ENCODE measurements at places on chromosomes 16 and 17.
A peak's percentile ranks its signal among the peaks of the same experiment; 100 is the strongest.

DNA sequence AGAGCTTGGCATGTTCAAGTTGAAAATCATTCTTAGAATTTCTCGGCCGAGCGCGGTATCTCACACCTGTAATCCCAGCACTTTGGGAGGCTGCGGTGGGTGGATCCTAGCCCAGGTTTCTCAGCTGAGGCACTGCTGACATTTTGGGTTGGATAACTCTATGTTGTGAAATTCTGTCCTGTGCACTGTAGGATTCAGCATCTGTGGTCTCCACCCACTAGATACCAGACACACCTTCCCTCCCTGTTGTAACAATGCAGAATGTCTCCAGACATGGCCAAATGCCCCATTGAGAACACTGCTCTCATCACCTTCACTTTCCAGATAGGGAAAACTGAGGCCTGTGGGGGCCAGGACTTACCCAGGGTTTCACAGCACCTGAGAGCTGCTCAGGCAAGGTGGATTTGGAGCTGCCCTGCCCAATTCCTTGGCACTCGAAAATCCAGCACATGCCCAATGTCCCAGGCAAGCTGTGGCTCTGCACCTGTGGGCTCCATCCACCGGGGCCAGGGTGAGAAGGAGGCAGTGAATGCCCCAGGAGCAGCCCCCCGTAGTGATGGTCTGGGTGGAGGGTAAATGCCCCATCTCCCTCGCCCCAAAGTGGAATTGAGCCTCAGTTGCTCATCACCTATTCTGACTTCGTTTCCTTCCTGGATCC, 20.2 kb upstream of the TVP23A start:
- DNase-seq: no peak

GRCh38 chr17:266219-266618, 84.8 kb upstream of the DOC2B start:
- no peak for DNase-seq

- no peak for DNase-seq
These were observed 2.7 kb downstream of the ASGR2 start for GRCh38 chr17:7111784-7112509.

GRCh38 chr17:35846055-35846809, 22.5 kb downstream of the HEATR9 start:
- no peak for DNase-seq

DNA sequence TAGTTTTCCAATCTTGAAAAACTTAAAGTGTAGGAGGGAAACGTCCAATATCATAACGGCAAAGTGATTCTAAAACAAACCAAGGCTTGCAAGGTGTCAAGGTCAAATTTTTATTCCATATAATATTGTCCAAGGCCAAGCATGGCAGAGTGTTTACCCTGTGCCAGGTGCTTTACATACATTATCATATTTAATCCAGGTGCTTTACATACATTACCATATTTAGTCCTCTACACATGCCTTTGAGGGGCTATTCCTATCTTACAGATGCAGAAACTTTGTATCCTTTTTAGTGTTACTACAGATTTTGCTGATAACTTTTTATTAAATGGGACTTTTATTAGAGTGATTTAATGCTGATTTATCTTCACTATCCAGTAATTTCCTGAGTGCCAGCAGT, 23.9 kb downstream of the MAF start:
- DNase-seq: no peak

DNA sequence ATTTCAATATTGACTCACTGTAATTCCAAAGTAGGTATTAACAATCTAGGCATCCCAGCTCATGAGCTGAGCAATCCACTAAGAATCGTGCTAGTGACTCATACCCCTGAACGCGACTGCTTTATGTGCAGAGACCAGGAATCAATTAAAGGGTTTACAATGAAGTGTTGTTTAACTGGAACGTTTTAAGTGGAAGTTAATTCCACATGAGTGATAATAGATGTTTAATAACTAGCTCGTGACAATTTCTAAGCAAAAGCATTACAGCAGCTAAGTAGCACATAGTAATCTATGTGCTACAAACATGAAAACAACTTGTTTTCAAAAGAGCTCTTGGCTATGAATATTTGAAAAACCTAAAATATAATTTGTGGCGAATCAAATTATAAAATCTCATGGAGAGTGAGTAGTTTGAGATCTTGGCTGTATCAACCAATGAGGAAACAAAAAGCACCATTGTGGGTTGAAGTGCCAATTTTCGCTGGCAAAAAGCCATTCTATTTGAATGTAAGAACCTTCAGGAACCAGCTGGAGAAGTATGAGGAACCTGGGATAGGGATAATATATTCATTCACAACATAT, 9.4 kb downstream of the GJC1 start:
- no peak for DNase-seq

DNA sequence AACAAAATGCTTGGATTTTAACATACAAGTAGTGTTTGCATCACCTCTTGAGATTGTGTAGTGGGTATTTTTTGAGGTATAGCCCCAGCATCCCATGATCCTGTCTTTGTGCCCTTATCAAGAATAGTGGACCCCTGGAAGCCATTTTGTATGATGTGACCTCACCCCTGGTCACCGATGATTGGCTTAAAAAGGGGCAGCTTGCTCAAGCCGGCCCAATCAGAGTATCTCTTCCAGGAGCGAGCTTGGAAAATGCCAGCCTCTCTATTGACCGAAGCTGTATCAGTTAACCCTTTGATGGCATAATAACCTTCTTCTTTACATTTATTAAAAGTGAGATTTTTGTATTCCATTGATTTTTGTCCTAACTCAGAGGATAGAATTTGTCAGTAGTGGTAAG, 55.5 kb upstream of the FAM20A start:
- no peak for DNase-seq

- no peak for DNase-seq
These were observed 29.0 kb downstream of the MYH11 start for GRCh38 chr16:15827709-15828343.

- DNase-seq: no peak
These were observed 239.7 kb upstream of the ERCC4 start for GRCh38 chr16:13680021-13680889.

DNA sequence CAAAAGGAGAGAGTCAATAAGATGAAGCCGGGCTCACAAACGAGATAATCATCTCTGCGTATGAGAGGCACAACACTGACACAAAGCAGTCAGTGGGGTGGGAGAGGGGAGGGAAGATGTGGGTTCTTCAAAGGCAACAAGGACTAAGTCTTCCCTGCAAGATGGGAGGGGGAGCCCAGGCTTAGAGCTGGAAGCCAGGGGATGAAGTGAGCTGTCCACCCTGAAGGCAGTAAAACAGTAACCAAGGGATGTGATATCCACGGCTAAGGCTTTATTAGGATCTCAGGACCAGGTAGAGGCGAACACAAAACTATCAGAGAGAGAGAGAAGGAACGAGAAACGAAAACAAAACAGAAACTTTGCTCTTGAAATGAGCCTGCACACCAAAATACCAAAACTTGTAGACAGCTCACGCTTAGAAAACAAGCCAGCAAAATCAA, 115.9 kb downstream of the DYNLRB2 start:
- DNase-seq: no peak

GRCh38 chr17:40025991-40026815, 11.0 kb downstream of the CSF3 start:
- DNase-seq: no peak

- no peak for DNase-seq
These were observed 211.7 kb downstream of the FTO start for GRCh38 chr16:53915452-53916160.

GRCh38 chr16:55503726-55504550, 4.9 kb upstream of the LPCAT2 start:
- no peak for DNase-seq

DNA sequence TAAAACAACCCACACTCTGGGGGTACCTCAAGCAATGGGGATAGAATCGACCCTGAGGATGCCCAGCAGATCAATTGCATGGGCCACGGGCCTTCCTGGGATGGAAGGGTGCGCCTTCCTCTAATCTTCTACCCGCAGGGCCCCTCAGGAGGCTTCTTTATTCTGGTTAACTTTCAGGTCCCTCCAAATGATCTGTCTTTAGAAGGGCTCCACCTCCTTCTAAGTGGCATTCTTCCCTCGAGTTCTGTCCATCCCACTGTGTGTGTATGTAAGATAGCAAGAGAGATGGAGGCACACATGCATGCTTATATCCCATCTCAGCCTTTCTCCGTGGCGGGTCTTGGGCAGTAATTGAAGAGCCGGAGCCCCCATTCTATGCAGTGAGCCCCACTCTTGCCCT, 125.7 kb downstream of the MRM1 start:
- no peak for DNase-seq

DNA sequence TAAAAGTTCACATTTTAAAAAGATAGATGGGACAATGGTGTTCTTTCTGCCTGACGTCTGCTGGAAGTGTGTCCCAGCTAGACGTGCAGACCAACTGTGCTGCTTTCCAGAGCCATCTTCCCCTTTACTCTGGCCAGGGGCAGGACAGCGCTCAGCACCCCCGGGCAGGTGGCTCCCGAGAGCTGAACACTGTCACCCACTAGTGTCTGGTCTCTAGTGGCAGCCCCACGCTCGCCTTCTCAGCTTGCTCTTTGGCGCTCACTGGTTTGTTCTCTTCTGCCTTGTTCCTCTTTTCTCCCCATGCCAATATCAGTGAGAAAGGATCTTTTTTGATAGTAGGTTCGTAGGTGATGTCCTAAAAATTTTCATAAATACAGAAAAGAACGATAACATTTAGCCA, 25.7 kb downstream of the ZC3H18 start:
- DNase-seq: no peak

GRCh38 chr17:3724378-3725077, 825 bp downstream of the HASPIN start:
- no peak for DNase-seq

GRCh38 chr17:7549401-7550055, 670 bp downstream of the TNFSF12 start:
- DNase-seq: no peak

GRCh38 chr17:73536700-73537605, 107.3 kb downstream of the SDK2 start:
- no peak for DNase-seq

GRCh38 chr17:57699751-57700219, 45.3 kb downstream of the CCDC182 start:
- DNase-seq: no peak

DNA sequence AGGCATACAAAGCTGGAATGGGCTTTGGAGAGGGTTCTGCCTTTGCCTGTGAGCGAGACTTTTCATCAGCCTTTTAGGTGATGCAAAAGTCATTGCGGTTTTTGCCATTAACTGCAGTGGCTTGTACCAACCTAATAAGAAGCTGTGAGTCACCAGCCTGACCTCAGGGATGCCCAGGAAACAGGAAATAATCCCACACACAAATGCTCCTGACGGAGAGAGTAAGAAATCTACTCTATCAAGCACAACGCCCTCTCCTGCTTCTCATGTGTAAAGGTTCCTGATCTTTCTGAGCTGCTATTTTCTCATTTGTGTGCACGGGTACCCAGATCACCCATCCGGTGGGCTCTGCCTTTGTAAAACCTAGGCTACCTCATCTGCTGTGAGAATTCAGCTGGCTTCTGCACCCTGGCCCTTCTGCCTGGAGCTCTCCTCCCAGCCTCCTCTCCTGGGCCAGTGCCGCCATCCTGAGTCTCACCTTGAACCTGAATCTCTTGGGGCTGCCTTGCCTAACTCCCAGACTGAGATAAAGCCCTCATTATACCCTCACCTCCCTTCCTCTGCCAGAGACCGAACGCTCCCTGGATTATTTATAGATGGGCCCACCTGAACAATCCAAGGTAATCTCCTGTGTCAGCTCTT, 299.7 kb downstream of the C16orf95 start:
- no peak for DNase-seq

- no peak for DNase-seq
These were observed 81.0 kb upstream of the GSE1 start for GRCh38 chr16:85532147-85532546.

DNA sequence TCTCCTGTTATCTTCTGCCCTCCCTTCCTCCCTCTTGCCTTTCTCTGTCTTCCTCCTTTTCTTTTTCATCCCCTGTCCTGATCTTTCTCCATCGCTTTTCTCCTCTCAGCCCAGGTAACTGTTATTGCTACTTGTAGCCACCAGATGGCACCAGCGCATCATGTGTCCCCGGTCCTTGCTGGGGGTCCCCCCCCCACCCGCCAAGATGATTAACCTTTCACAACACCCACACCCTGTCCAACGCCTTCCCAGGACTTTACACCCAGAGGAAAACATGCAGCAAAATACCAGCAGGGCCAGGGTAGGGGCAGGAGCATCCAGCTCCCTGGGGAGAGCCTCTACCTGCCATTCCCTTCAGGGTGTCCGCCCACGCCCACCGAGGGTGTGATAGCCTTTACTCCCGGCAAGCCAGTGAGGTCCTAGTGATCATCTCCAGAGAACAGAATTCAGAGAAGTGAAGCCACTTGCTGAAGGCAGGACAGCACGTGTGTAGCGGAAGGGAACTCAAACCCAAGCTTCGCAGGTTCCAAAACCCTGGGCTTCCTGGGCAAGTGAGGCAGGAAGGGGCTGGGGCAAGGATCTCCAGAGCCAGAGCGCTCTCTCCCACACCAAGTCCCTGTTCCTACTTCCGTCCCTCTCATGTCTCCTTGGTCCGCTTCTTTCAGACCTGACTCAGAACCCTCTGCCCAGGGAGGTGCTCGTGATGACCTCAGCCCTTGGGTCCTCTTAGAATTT, 13.4 kb upstream of the TAC4 start:
- peak; percentile 31 for DNase-seq

- DNase-seq: no peak
These were observed 1.7 kb upstream of the HSBP1 start for GRCh38 chr16:83806036-83806435.

DNA sequence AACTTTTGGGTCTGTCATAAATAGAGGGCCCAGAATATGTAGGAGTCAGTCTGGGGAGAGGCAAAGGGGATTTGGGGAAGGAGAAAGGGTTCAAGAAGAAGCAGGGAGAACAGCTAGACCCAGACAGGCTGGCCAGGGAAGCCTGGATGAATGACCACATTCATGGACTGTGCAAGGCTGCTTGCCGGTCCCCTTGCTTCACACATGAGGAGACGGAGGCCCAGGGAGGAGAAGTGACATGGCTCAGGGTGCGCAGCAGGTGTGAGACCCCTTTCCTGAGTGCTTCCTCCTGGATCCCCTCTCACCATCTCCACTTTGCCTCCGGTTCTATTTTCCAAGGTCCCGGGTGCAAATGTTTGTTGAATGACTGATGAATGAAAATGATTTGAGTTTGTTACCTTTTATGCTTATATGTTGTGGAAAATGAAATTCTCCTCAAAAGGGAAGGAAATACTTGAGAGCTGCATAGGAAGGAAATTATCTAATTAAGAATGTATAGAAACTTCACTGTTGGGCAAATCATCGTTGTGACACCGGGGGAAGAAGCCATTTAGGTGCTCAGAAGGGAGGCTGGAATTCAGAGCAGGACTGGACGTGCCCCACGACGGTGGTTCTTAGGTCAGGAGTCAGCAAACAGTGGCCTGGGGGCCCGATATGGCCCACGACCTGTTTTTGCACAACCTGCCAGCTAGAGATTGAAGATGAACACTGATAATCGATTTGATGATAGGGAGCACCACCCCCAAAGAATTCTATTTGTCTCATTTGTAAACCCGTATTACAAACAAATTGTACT, 559 bp downstream of the ITGAM start:
- DNase-seq: no peak

- DNase-seq: no peak
These were observed 1.3 kb upstream of the RDM1 start for GRCh38 chr17:35931794-35932425.

GRCh38 chr17:17952691-17953090, 19.5 kb downstream of the TOM1L2 start:
- DNase-seq: no peak

- DNase-seq: no peak
These were observed 13.6 kb upstream of the DOC2B start for GRCh38 chr17:194828-195602.

GRCh38 chr16:82730901-82731300, 104.1 kb downstream of the CDH13 start:
- DNase-seq: no peak

- DNase-seq: no peak
These were observed 488 bp upstream of the NTN3 start for GRCh38 chr16:2470603-2471015.

Data from stimulated activated CD8-positive, alpha-beta memory T cell treated with anti-CD3 and anti-CD28 coated beads, Interleukin-2, amount 100 ng/mL, for 1 hour (primary cell).